Femur (tissue), 1 donor: ENCODE measurements at places on chromosomes 11 and 22.

GRCh38 chr11:11706028-11706427, 84.2 kb upstream of the GALNT18 start:
- no peak for DNase-seq

GRCh38 chr11:64524158-64524527, 66.9 kb upstream of the SLC22A12 start:
- no peak for DNase-seq

DNA sequence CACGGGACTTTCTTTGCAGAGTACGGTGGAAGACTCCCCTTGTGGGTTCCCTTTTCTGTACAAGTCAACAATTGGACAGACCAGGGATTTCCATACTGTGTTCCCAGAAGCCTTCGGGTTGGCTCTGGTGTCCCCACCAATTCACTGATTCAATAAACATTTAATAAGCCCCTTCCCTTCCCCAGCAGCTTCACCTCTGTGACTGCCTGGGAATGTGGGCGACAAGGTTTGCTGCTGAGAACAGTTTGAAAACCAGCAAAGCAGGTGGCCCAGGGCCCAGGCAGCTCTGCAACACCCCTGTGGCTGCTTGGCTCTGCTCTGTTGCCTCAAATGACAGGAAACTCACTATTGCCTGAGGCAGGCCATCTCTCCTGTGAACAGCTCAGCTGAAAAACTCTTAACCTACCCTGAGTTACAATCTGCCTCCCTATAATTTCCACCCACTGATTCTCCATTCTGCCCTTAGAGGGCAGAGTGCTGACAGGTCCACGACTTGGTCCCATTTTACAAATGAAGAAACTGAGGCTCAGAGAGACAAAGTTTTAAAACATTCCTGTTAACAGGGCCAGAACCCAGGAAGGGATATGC, 10.4 kb downstream of the ADORA2A start:
- no peak for DNase-seq

- peak; percentile 17 for DNase-seq
Measured at GRCh38 chr22:50000587-50001387, 11.8 kb downstream of the IL17REL start.

DNA sequence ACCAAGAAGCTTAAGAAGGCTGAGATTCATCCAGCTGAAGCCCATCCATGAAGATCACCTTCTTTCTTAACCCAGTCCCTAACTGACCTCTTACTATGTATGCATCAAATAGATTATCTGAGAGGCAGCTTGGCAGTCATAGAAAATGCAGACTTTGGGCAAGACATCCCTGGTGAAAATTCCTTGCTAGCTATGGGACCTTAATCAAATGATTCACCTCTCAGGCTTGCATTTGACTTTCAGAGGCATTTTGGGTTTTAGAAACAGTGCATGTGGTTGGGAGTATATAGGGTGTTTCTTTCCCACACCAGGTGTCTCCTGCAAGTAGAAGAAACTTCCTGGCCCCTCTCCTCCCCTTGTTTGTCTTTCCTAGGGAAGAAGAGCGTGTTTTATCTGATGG, 188.5 kb upstream of the ISX start:
- no peak for DNase-seq

GRCh38 chr11:87252869-87253268, 215.1 kb downstream of the TMEM135 start:
- DNase-seq = no peak

DNA sequence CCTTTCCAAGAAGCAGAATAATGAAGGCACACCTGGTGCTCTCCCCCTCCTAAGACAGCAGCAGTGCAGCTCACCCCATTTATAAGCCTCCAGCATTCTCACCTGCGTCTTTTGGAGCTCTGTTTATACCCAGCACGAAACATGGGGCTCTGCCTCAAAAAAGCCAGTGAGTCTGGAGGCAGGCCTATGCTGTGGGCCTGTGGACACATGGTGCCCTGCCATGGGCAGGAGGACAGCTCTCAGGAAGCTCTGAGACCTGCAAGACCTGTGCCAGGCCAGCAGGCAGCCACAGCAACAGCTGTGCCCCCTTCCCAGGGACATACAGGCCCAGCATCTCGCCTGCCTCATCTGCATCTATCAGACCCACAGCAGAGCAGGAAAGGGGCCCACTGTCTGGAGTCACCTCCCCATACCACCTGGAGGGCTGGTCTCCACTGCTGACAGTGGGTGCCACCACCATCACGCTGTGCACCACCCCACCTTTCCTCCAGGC, 64.2 kb downstream of the DGCR2 start:
- DNase-seq = no peak

DNA sequence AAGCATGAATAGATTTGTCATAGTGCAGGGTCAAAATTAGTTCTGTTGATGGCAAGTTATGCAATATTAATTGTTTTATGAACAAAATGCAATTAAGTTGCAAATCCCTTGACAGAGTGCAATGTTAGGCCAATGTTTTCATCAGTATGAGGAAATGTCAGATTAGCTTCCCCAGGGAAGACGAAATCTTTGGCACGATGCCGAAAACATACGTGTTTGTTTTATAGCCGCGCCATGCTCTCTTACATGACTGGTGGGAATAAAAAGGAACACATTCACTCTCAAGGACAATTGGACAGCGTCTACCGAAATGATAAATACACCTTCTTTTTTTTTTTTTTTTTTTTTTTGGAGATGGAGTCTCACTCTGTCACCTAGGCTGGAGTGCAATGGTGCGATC, 27.0 kb downstream of the MFNG start:
- DNase-seq = no peak

GRCh38 chr11:73995731-73996130, 13.1 kb upstream of the UCP2 start:
- DNase-seq = no peak

GRCh38 chr11:125724125-125724524, 22.0 kb upstream of the PATE1 start:
- no peak for DNase-seq

GRCh38 chr11:106379712-106380111, 302.2 kb downstream of the AASDHPPT start:
- DNase-seq = no peak

DNA sequence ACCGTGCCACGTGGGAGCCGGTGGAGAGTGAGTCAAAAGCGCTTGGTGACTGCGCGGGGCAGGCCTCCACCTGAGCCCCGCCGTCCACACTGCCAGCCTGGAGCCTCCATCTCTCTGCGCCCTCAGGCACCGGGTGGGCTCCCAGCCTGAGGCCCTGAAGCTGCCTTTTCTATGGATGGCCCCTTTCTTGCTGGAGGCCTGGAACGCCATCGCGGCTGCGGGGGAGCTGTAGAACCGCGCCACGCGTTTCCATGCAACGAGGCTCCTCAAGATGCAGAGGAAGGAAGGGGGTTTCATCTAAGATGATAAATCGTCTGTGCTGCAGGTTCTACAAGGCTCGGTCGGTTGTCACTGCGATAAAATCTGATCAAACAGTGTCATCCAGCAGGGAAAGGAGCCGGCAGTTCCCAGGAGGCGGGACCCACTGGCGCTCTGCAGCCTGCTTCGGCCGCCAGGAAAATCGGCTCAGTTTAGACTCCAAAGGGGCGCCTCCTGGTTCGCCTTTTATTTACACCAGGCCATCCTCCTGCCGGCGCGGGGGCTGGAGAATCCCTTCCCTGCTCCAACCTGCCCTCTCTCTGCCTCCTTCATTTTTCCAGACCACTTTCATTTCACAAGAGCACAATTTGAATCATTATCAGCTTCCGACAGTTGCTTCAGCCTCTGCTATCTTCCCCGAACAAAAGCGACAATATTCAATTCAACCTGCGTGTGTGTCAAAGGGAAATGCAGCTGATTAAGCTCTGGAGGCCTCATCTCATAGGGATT, 624.4 kb downstream of the BRD1 start:
- no peak for DNase-seq

- no peak for DNase-seq
Measured at GRCh38 chr11:7548659-7549274, 35.0 kb downstream of the PPFIBP2 start.

DNA sequence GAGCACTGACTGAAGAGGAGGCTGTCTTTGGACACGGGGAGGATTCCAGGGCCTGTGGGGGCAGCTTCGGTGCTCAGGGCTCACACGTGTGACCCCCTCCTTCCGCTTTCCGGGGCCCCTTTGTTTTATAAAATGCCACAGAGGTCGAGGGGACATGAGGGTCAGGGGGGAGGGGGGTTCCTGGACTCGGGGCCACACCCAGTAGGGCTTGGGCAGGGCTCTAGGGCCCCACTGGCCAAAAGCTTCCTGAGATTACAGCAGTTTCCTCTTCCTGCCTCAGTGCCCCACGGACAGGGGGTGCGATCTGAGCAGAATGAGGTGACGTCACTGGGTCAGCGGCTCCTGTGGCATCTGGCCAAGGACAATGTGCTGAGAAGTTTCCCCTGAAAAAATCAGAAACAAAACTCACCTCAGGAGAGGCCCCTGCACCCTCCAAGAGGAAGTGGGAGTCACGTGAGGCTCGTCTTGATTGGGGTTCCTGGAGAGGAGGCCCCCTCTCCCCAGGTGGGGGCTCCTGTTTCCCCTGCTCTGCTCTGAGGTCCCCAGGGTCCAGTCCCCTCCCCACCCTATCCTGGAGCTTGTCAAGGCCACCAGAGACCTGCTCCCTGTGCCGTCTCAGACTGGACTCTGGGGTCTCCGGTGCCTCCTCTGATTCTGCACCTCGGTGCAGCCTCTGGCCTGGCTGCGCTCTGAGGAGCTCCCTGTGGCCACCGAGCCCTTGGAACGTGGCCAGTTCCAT, 6.4 kb upstream of the IFITM3 start:
- DNase-seq = peak; percentile 79
